ENCODE measurements at places on chromosomes 13 and 19.

- no peak for DNase-seq
These were observed 5.0 kb upstream of the MTMR6 start for GRCh38 chr13:25292301-25292700.

DNA sequence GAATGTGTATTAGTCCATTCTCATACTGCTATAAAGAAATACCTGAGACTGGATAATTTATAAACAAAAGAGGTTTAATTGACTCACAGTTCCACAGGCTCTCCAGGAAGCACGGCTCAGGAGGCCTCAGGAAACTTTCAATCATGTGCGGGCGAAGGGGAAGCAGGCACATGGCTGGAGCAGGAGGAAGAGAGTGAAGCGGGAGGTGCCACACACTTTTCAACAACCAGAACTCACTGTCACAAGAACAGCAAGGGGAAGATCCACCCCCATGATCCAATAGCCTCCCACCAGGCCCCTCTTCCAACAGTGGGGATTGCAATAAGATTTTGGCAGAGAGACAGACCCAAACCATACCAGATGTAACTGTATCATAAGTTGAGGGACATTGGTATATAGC, 72.7 kb downstream of the IRS2 start:
- no peak for DNase-seq

DNA sequence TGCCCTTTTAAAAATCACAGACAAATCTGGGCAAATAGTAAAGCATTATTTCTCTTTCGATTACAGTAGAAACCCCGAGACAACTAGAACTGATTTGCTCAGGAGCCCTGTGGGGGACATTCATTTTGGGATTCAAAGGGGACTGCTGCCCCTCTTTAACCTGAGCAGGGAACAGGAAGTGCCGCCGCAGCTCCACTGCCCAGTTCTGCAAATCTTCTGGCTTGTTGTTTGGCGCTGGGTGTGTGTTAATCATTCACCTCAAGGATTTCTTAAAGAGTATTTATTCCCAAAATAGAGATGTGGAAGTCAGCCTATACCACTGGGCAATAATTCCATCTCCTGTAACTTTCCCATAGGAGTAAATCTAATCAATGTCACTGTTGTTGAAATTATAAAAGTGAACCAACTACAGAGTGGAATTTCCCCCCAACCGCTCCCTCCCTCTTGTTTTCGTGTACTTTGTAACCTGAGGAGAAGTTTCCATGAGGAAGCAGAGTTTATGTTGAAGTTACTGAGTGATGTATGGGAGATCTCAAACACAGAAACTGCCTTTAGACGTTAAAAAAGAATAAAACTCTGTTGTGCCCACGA, 515.8 kb downstream of the KLF12 start:
- DNase-seq = no peak

- no peak for DNase-seq
These were observed 45.9 kb downstream of the SUGP2 start for GRCh38 chr19:18987456-18987855.

DNA sequence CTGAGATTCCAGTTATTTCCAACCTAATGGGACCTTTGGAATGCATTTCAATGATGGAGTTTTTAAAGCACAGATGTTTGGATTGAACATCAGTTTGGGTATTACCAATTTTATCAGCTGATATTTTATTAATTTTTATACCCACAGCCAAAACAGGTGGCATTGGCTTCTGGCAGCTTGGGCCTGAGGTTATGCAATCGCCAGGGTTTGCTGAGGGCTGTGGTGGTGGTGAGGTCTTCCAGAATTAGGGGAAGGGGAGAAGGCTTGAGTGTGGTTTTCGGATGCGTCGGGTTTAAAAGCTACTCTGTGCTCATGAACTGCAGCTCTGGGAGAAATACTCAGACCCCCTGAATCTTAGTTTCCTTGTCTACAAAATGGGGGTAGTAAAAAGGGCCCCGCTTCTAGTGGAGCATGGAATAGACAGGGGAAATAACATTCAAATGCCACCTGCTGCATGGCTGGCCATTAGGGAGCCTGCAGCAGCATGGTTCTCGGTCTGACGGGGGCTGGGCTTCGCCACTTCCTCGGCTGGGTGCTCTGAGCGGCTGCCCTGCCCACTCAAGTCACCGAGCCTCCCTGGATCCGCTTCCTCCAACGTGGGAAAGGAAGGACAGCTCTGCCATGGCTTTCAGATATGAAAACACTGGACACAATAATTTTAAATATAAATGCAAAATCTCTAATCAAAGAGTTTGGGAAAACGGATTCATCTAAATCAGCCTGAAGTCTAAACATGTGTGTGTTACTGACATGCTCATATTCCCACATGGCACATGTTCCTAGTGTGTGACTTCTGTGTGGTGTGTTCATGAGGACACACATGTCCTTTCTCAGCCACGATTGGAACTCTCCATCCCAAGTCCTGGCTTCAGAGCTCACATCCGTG, 35.2 kb downstream of the ADPRHL1 start:
- no peak for DNase-seq

- DNase-seq = no peak
These were observed 106.8 kb upstream of the SPRY2 start for GRCh38 chr13:80447747-80448146.

GRCh38 chr13:51246418-51247277, 24.4 kb downstream of the FAM124A start:
- no peak for DNase-seq
